Left colon (tissue), 2 donors: ENCODE measurements at places on chromosomes 2 and 18. TPM values are rescaled to one million over a fixed set of nuclear protein-coding genes. Genes with fewer than 3 reads are reported as not detected.

PDE6D gene
- 16.2 TPM for total RNA-seq

INPP5D gene
- 6.6 TPM for total RNA-seq

GCG gene
- 55.2 TPM for total RNA-seq

ASXL3 gene
- total RNA-seq, result 4.4 TPM

DUSP2 gene
- total RNA-seq, result 1.9 TPM

UNC80 gene
- total RNA-seq, result 0.09 TPM
